ENCODE measurements at places on chromosomes 2 and 18.

DNA sequence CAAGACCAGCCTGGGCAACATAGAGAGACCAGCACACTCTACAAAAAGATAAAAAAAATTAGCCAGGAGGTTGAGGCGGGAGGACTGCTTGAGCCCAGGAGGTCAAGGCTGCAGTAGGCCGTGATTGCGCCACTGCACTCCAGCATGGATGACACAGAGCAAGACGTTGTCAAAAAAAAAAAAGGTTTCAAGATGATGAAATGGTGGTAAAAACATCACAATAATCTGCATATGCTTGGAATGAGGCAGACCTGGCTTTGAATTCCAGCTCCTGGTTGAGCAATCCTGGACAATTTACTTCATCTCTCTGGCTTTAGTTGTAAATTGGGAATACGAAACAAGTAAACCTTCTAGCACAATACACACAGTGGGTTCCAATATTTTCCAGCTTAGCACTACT lies 24.1 kb downstream of the USP40 start:
- DNase-seq = no peak

DNA sequence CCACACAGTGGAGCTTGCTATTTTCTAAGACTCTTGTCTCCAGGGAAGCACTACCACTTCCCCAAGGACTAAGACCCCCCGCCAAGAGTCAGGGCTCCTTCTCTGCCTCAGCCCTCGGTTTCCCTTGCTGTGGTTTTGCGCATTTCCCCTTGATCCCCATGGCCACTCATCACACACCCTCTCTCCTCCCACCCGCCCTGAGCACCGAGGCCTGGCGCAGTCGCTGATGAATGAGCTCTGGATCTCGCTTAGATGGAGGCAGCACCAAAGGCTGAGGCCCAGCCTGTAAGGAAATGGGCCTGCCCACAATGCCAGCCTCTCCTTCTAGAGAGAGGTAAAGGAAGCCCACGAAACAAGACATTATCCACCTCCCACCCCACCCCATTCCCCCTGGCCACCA lies 96.9 kb downstream of the TNS1 start:
- DNase-seq = no peak

DNA sequence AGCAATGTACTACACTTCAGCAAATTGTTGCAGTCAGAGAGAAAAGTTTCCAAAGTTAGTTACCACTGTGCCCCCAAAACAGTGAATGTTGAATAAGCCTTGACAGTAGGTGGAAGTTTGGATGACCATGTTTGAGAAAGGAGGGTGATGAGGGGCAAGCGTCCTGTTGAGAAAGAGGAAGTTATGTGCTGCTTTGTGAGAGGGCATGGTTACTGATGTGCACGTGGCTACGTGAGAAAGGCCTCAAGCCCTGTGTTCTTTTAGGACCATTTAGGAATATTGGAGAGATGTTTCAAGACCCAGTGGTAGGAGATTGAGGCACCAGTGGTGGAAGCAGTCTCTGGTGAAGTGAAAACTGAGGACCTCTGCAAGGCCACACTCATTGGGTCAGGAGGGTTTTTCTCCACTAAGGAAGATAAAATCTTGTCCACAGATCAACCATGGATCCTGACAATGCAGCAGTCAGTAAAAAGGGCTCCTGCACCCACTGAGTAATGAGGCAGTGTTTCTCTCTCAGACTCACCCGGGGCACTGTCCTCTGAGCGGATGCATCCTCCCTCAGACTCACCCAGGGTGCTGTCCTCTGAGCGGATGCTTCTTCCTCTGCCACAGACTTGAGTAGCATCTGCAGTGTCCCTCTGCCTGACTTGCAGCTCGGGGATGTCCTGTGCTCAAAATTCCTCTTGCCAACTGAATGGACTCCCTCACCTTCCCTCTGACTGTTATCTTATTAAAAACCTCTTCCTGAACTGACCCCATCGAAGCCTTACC lies 34.7 kb upstream of the ACTR3 start:
- no peak for DNase-seq

GRCh38 chr2:179856205-179856604 lies 5.2 kb downstream of the ZNF385B start:
- DNase-seq = no peak

- no peak for DNase-seq
Measured at GRCh38 chr2:28802975-28803429, 7.6 kb upstream of the SPDYA start.

GRCh38 chr2:173223871-173224270 lies 130.8 kb upstream of the CDCA7 start:
- DNase-seq = no peak

GRCh38 chr2:130376433-130377293 lies 20.8 kb downstream of the PTPN18 start:
- DNase-seq = no peak

DNA sequence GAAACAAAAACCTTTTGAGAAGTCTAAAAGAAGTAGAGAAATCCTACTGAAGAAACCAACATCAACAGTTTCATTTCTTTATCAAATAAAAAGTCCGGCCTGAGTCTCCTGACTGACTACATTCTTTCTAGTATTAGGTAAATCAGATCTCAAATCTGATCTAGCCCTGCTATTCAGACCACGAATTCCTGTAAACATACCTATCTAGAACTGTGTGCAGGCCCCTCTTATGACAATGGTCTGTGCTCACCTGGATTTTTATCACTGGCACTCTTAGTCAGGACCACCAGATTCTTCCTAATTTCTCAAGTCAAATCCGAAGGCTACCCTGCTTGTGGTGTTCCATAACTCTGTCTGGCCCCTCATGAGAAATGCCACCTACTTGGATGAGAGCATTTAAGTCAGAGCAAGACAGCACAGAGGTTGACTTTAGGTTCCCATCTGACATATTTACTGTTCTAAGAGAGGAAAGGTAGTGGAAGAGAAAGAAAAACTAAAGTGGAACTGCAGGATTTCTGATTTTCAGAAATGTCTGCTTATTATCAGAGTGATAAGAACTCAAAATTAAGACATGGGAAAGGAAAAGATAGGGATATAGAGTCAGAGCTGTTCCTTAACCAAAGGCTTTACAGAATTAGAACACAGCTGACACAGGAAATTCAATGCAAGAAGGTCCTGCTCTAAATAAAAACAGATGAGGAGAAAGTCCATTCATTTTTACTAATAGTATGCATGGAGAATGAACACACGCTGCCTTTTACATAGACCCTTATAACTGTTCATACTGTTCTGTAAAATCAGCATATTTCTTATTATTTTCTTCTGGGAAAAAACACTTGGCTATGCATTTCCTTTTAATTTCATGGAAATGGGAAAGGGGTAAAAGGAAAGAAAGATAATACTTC lies 56.5 kb downstream of the SLC8A1 start:
- DNase-seq = no peak

GRCh38 chr2:44766220-44766619 lies 175.3 kb upstream of the SIX3 start:
- DNase-seq = no peak

DNA sequence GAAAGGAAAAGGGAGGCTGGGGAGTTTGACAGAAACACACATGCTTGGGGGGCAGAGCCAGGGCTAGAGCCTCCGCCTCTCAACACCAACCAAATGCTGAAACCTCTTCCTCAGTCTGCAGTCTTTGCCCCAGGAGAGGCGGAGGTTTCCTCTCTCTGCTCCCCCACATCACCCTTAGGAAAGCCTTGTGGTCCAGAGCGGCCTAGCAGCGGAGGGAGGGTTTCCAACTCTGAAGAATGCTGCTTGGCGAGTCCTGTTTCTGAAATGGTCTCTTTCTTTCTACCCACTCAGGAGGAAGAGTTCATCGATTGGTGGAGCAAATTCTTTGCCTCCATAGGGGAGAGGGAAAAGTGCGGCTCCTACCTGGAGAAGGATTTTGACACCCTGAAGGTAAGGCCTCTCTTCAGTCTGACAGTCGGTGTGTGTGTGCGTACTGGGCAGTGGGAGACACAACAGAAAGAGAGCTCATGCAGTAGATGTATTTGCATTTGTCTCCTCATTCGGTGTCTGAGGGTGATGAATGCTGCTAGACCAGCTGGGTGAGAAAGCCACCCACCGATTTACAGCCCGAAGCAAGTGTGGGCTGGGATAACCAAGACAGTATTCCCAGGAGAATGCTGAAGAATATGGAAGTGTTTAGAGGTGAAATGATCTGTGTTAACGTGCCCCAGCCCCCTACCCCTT lies 190.5 kb downstream of the DYSF start:
- no peak for DNase-seq

DNA sequence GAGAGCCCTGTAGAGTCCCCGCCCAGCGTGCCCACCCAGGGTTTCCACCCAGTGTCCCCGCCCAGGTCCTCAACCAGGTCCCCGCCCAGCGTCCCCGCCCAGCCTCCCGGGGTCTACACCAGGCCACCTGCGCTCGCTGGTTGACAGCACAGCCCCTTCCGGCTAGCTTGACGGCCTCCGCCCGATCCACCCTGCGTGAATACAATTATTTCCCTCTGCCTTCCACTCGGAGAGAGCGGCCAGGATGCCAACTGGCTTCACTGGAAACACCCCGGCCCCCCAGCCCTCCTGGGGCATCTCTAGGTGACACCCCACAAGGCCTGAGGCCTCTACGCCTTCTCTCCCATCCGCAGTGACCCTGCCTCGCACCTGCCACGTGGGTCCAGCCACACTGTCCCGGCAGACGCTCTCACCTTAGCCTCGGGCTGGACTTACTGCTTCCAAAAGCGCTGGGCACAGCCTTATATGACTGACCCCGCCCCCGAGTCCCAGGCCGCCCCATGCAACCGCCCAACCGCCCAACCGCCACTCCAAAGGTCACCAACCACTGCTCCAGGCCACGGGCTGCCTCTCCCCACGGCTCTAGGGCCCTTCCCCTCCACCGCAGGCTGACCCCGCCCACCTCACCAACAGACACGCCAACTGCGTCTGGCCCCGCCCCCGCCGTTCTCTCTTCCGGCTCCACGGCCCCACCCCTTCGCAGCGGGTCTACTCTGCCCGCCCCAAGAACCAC lies 188.1 kb downstream of the LAMA1 start:
- no peak for DNase-seq

GRCh38 chr2:26245231-26245732 lies 543 bp downstream of the HADHB start:
- DNase-seq = peak; percentile 14

- DNase-seq = no peak
Measured at GRCh38 chr2:195819276-195819675, 162.2 kb downstream of the SLC39A10 start.

- no peak for DNase-seq
Measured at GRCh38 chr2:172082105-172082943, 3.0 kb upstream of the DLX1 start.

DNA sequence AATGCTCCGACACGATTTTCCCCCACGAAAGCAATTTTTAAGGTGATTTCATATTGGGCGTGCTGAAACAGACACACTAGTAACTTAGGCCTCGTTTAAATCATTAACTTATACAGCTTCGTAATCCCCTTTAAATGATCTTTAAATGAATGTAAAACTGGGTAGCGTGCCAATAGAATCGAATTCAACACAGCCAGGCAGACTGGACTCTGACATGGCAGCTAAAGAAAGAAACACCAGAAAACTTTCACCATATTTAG lies 2.4 kb upstream of the ID2 start:
- no peak for DNase-seq

DNA sequence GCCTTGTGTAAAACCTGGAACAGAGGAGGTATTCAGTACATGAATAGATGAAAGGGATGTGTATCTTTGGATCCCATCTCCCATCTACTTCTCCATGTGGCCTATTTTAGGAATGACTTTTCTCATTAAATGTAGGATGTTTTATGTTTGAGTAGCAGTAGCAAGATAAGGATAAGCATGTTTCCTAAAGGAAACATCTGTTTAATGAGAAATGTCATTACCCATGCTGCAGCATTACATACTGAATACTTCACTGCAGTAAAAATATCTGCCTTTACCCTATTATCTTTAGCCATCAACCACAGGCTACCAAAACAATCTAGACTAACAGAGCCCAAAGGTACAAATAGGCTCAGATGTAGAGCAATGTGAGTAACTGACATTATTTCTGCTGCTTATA lies 419.2 kb upstream of the CYRIA start:
- no peak for DNase-seq

- no peak for DNase-seq
Measured at GRCh38 chr2:191483117-191483516, 194.8 kb upstream of the NABP1 start.

DNA sequence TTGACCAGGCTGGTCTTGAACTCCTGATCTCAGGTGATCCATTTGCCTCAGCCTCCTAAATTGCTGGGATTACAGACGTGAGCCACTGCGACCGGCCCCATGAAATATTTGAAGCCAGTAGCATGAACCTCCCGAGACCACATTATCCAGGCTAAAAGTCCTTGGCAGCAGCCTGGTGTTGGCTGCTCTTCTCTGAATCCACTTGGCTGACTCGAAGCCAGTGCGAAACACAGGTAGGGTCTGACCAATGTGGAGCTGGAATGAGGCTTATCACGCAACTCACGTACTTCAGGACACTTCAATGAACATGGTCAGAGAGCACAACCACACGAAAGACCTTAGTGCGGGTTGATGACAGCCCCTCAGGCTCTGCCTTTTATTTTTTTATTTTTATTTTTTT lies 38.4 kb downstream of the USP40 start:
- DNase-seq = no peak

DNA sequence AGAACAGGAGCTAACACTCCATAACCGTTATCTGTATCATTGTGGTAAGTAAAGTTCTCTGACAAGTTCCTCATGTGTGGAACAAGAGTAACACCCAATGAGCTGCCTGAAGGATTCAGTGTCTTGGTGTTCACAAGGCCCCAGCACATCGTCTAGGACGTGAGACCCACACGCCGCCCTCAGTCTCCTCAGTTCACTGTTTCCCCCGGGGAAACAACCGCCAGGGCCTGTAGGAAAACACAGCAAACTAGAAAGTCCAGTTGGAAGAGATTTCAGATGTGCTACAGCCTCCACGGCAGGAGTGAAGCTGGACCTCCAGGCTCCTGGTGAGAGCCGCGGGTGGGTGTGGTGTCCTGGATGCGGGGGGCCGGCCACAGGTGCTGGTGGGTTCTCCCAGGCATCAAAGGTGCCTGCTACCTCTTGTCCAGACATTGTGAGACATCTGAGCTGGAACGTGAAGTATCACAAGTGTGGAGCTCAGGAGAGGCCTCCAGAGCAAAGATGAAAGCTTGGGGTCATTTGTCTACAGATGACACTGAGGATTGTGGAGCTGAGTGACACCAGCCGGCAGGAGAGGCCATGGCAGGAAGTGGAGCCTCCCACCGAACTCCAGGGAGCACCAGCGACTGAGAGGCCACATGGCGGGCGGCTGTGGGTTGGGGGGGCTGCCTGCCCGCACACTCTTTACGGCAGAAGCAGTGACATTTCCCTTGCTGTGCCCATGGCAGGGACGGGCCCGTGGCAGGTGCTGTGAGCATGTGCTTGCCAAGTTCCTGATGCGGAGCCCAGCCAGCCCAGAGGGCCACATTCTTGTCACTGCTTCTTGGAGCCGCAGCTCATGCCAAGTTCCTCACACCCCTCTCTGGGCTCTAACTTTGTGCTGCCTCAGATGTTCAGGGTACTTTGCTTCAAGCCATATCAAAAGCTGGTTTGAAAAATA lies 131.2 kb downstream of the TMEM18 start:
- no peak for DNase-seq

GRCh38 chr2:100802066-100802465 lies 17.9 kb upstream of the NPAS2 start:
- no peak for DNase-seq

All from activated naive CD4-positive, alpha-beta T cell (primary cell).